ENCODE measurements at places on chromosomes 1 and 21.
A peak's percentile ranks its signal among the peaks of the same experiment; 100 is the strongest.

GRCh38 chr1:211479624-211480023 lies 12.3 kb downstream of the RD3 start:
- DNase-seq: no peak

- no peak for DNase-seq
Observed at GRCh38 chr1:161953256-161953920, 70.3 kb downstream of the OLFML2B start.

DNA sequence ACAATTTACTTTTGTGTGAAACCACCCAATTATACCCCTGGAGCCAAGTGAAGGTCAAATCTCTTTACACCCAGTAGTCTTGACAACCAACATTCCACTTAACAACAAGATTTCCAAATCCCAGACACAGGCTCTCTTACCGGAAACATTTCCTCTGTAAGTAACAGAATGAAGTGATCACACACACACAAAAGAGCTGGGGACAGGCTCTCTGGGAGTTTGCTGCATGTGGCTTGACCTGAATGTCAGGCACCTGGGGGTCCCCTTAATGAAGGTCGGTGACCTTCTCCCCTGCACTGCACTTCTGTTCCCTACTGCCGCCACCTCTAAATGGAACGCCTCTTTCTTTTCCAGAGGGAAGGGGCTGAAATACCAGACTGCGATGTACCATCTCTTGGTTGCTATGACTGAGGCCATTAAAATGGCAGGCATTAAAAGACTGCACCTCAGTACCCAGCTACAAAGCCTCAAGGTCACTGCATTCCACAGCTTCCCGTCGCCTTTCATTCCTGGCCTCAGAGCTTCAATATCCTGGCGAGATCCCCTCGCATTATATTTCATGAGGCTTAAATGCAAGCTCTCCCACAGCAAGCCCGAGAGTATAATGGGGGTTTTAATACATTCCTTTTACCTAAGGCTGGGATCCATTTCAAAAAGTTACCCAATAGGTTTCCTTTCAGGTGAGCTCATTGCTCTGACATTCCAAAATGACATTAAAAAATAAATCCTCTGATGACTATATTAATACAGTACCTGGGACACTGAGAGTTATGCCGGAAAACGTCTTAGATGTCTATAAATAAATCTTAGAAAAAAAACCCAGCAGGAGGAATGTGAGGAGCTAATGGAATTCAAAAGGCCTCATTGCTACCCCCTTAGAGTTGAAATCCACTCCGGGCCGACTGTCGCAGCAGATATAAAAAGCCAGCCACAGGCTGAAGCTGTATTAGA lies 90.9 kb upstream of the DIRAS3 start:
- DNase-seq: no peak

GRCh38 chr1:16967095-16967575 lies 13.3 kb downstream of the MFAP2 start:
- DNase-seq: no peak

GRCh38 chr1:93805027-93805610 lies 73.9 kb downstream of the DNTTIP2 start:
- DNase-seq: no peak

GRCh38 chr1:197632651-197633050 lies 142.6 kb downstream of the DENND1B start:
- DNase-seq: peak; percentile 56

- no peak for DNase-seq
Observed at GRCh38 chr1:14598007-14598497, 433 bp upstream of the KAZN start.
